ENCODE measurements at places on chromosomes 6 and 20.

GRCh38 chr6:112203577-112204349 is 50.6 kb downstream of the LAMA4 start:
- no peak for DNase-seq

DNA sequence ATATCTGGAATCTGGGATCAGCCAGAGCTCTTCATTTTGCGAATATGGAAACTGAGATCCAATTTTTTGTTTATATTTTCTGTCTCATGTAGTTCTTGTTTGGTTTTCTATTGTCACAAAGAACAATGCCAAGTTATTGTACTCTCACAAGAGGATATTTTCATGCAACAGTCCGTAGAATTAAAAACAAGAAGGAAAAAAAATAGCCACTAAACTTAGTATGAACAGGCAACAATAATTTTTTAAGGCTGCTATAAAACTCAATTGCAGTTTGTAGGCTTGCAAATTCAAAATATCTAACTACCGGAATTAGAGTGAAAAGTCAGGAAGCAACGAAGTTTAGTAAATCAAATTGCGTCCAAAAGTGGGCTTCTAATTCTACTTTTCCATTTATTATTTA is 1.2 kb downstream of the POPDC3 start:
- DNase-seq = no peak

DNA sequence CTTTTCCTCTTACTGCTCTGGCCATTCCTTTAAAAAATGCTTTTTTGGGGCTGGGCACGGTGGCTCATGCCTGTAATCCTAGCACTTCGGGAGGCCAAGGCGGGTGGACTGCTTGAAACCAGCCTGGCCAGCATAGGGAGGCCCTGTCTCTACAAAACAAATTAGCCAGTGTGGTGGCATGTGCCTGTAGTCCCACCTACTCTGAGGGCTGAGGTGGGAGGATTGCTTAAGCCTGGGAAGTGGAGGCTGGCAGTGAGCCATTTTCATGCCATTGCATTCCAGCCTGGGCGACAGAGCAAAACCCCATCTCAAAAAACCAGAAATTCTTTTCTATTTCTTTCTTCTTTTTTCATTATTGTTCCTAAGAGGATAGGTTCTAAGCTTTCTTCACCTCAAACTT is 36.9 kb upstream of the RNF144B start:
- no peak for DNase-seq

GRCh38 chr6:134389658-134390057 is 71.7 kb upstream of the SGK1 start:
- no peak for DNase-seq

- DNase-seq = no peak
Observed at GRCh38 chr6:42428326-42429041, 23.2 kb downstream of the TRERF1 start.

GRCh38 chr6:161266513-161267230 is 7.2 kb downstream of the AGPAT4 start:
- no peak for DNase-seq

GRCh38 chr20:16476032-16476431 is 97.2 kb downstream of the KIF16B start:
- DNase-seq = no peak

DNA sequence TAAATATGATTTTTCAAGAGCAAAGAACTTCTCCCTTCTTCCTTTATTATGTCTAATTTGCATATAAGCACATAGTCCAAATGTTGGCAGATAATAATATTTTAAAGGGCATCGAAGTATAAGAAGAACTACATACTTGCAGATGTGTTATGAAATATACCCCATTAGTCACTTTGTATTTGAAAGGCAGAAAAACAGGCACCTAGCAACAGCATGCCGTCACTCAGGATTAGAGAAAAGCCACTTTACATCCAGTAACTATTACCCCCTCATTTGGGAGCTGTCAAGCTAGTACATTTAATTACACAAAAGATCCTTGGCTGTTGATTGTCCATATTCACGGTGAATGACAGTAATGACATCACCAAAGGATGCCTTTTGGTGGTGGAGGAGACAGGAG is 99.3 kb upstream of the ARMC2 start:
- DNase-seq = no peak

GRCh38 chr20:8021541-8022269 is 2.1 kb upstream of the TMX4 start:
- DNase-seq = no peak

GRCh38 chr6:147891671-147892070 is 383.2 kb downstream of the SAMD5 start:
- DNase-seq = no peak

GRCh38 chr20:3927486-3928291 is 38.5 kb downstream of the PANK2 start:
- DNase-seq = peak; percentile 25

DNA sequence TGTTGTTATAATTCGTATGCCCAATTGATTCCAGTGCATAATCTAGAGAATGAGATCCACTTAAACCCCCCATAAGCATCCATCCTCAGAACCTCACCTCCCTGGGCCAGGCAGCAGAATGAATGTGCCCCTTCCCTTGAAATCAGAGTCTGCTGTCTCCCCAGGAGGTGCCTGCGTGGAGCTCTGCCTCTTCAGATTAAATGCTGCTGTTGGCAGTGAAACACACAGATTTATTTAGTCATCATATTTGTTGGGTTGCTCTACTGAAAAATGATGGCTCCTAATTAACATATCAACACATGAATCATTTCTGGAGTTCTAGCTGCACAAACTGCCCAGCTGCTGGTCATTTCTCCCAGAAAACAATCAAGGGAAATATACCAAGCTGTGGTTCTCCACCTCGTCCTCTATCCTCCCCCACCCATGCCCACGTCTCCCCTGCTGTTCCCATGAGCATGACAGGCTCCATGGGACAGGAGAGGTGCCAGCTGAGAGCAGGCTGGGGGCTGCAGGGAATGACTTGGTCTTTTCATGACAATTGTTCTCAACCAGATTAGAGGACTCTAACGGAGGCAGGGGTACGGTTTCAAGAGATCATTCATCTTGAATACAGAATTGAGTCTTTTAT is 633.1 kb downstream of the CDH26 start:
- DNase-seq = no peak

DNA sequence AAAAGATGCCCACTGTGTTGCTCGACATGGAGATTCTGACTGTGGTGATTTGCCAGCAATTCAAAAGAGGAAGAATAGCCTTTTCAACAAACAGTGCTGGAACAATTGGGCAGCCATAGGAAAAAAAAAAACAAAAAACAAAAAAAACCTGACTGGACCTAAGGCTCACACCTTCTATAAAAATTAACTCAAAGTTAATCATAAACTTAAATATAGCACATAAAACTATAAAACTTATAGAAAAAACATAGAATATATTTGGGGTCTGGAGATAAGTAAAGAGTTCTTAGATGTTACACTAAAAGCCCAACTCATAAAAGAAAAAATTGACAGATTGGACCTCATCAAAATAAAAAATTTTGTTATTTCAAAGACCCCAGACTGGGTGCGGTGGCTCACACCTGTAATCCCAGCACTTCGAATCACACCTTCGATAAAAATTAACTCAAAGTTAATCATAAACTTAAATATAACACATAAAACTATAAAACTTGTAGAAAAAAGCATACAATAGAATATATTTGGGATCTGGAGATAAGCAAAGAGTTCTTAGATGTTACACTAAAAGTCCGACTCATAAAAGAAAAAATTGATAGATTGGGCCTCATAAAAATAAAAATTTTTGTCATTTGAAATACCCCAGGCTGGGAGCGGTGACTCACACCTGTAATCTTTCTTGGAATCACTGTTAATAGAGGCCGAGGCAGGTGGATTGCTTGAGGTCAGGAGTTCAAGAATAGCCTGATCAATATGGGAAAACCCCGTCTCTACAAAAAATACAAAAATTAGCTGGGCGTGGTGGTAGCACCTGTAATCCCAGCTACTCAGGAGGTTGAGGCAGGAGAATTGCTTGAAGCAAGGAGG is 115.6 kb upstream of the FAM83B start:
- DNase-seq = no peak

- no peak for DNase-seq
Observed at GRCh38 chr6:51613558-51613957, 473.9 kb downstream of the PKHD1 start.

All from NCI-H187 (cell line).